ENCODE measurements at places on chromosomes 6 and 20.

DNA sequence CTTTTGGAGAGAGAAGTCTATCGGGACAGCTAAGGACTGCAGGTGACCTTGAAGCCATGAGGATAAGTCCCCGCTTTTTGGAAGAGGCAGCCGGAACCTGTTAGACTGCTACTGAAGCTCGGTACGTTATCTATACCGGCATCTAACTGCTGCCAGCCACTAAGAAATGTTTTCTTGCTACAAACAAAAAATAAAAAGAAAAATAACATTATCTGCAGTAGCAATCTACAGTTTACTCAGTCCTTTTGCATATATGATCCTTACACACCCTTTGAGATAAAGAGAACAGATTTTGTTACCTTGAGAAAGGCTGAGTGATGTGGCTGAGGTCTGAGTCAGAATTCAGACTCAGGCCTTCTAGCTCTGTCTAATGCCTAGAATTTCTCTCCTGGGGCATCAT is 314.6 kb downstream of the CDH26 start:
- no peak for DNase-seq

GRCh38 chr6:142030115-142030619 is 102.6 kb upstream of the GJE1 start:
- DNase-seq, result no peak

DNA sequence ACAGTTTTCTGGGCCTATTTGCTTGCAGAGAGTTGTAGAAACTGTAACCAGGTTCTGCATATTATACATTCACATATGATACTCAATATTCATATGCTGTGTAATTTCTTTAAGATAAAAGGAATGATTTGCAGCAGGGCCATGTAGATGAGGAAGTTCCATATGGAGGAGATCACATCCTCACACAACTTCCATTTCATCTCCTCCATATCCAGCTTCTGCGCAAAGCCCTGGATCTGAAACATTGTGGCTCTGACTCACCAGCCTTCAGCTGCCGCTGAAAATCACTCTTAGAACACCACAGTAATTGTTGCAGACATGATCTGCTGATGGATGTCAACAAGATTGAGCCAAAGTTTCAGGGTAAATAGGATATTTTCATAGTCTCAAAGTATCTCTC is 57.7 kb downstream of the PXDC1 start:
- DNase-seq, result no peak

GRCh38 chr20:47146686-47147085 is 209.8 kb downstream of the ZMYND8 start:
- no peak for DNase-seq

GRCh38 chr6:115863211-115863610 is 197.5 kb downstream of the FRK start:
- no peak for DNase-seq

- no peak for DNase-seq
Measured at GRCh38 chr20:50625986-50626677, 65.2 kb downstream of the RIPOR3 start.

DNA sequence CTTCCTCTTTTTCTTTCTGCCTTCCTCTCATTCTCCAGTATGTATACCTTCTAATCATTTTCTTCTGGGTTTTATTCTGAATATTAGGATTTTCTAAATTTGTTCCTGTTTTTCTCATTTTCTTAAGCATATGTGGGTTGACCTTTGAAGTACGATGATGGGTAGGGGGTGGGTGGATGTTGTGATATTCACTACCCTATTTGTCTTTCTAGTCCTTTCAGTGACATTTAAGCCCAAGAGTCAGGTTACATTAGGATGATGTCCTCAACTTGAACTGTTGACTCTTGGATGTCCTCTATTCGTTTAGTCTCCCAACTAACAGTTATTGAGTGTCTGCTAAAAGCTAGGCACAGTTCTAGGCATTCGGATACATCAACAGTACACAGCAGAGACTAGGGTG is 7.3 kb downstream of the ABT1 start:
- no peak for DNase-seq
